ENCODE measurements at places on chromosomes 11 and 22. TPM values are rescaled to one million over a fixed set of nuclear protein-coding genes. Genes with fewer than 3 reads are reported as not detected.

- H3K27me3 ChIP-seq: no peaks in the 10 kb centered on the region
- DNase-seq: no peak
- H3K4me3 ChIP-seq: no peak overlapping the region
- H3K36me3 ChIP-seq: no peaks in the 10 kb centered on the region
Observed at GRCh38 chr11:22633354-22633902, 7.8 kb upstream of the FANCF start.

- H3K4me1 ChIP-seq: peaks cover 5% of the 10 kb centered on the region
- H3K27ac ChIP-seq: no peak overlapping the region
- no peak for DNase-seq
- H3K4me3 ChIP-seq: no peak overlapping the region
- H3K27me3 ChIP-seq: no peaks in the 10 kb centered on the region
- no peaks in the 10 kb centered on the region for H3K36me3 ChIP-seq
Observed at GRCh38 chr11:74185695-74186094, 14.6 kb downstream of the PPME1 start.

DNA sequence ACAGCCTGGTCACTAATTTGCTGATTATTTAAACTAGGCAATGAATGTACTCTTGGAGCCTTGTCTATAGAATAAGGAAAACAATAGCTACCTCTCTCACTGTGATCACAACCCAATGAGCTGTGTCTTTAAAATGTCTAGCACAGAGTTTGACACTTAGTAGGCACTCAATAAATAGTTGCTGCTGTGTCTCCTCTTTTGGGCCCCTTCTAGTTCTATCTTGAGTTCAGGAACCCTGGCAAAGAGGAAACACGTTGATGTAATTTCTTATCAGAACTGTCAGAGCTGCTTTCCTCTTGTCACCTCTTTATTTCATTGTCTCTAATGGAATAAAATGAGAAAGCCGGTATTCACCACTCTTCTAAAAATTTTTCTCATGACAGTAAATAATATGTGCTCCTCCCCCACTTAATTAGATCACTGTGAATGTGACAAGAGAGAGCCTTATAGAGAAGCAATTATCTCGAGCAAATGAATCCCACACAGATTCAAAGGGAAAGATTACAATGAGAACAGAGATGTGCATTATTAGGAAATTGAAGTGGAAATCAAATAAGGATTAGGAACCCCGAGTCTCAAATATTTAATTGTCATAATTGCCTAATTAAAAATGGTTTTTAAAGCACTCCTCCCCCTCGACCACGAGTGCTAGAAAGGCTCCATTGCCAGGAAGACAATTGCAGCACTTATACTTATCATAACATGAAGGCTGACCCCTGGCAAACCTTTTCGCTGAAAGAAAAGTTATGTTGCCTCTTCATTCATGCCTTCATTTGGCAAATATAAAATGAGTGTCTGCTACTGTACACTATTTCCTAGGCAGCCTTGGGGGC is 175.0 kb upstream of the BDNF start:
- no peaks in the 10 kb centered on the region for H3K4me1 ChIP-seq
- no peaks in the 10 kb centered on the region for H3K27me3 ChIP-seq
- no peak overlapping the region for H3K4me3 ChIP-seq
- DNase-seq: no peak

DNA sequence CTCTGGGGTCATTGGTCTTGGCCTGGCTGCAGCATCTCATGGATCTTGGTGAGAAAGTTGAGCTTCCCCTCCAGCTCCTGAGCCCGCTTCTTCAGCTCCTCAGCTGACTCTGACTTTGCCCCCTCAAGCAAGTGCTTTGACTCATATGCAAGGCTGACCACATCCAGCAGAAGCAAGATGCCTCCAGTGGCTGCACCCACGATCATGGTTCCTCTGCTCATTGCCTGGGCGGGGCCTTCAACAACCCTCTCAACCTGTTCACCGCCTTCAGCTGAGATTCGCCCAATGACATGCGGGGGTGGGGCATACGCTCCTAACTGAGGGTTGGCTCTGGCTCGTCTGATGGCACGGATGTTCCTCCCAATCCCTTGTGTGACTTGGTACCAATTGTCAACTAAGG is 11.9 kb downstream of the APOL2 start:
- no peaks in the 10 kb centered on the region for H3K4me1 ChIP-seq
- H3K27me3 ChIP-seq: no peaks in the 10 kb centered on the region
- H3K4me3 ChIP-seq: no peak overlapping the region
- no peaks in the 10 kb centered on the region for H3K36me3 ChIP-seq

- no peak overlapping the region for H3K27ac ChIP-seq
- H3K4me1 ChIP-seq: no peaks in the 10 kb centered on the region
- no peaks in the 10 kb centered on the region for H3K27me3 ChIP-seq
- H3K36me3 ChIP-seq: no peaks in the 10 kb centered on the region
- DNase-seq: no peak
Observed at GRCh38 chr11:33965032-33965431, 73.2 kb upstream of the LMO2 start.

DNA sequence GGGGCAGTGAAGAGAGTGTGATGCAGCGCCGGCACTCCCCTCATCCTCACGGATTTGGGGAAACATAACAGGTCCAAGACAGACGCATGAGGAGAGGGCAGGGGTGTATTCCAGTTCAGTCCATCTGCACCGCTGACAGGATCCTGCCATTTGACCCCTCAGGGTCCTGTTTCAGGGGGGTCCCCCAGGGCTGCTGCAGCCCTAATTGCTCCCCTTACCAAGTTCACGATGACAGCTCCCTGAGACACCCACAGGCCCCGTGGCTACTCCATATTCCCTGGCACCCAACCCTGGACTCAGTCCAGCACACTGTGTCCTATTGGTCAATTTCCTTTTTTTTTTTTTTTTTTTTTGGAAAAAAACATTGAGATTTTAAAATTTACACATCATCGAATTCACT is 41.5 kb downstream of the SHANK2 start:
- DNase-seq: no peak
- H3K4me1 ChIP-seq: no peaks in the 10 kb centered on the region
- H3K4me3 ChIP-seq: no peak overlapping the region
- H3K27ac ChIP-seq: no peak overlapping the region

GRCh38 chr22:37077802-37078448 is 26.4 kb downstream of the KCTD17 start:
- no peaks in the 10 kb centered on the region for H3K36me3 ChIP-seq
- H3K27me3 ChIP-seq: no peaks in the 10 kb centered on the region
- H3K4me1 ChIP-seq: no peaks in the 10 kb centered on the region
- no peak overlapping the region for H3K4me3 ChIP-seq

- no peak overlapping the region for H3K4me3 ChIP-seq
- DNase-seq: peak; percentile 61
- H3K27ac ChIP-seq: no peak overlapping the region
- H3K36me3 ChIP-seq: no peaks in the 10 kb centered on the region
- no peaks in the 10 kb centered on the region for H3K27me3 ChIP-seq
Observed at GRCh38 chr11:93487032-93487483, 56.1 kb downstream of the SMCO4 start.

DNA sequence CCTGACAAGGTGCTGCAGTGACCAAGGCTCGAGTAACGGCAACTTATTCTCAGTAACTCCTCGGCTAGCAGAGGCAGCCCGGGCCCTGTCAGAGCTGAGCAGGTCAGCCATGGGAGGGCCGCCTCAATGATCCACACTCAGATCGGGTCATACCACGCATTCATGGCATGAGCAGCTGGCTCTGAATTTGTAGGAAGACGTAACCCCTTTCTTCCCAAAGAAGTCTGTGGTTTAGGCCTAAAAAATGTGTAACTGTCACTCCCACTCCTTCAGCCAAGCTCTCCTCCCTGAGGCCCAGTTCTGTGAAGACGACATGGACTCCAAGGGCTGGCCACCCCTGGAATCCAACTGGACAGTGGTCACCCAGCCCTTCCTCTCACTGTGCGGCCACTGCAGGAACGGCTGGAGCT is 30.0 kb downstream of the PPP2R1B start:
- peak overlapping the region; percentile 93 for H3K27ac ChIP-seq
- no peaks in the 10 kb centered on the region for H3K27me3 ChIP-seq
- peaks cover 77% of the 10 kb centered on the region for H3K4me1 ChIP-seq
- no peak overlapping the region for H3K4me3 ChIP-seq

- DNase-seq: no peak
- H3K36me3 ChIP-seq: no peaks in the 10 kb centered on the region
- H3K4me3 ChIP-seq: no peak overlapping the region
- no peaks in the 10 kb centered on the region for H3K27me3 ChIP-seq
- H3K4me1 ChIP-seq: no peaks in the 10 kb centered on the region
Observed at GRCh38 chr11:12508151-12508751, 130.9 kb downstream of the PARVA start.

DNA sequence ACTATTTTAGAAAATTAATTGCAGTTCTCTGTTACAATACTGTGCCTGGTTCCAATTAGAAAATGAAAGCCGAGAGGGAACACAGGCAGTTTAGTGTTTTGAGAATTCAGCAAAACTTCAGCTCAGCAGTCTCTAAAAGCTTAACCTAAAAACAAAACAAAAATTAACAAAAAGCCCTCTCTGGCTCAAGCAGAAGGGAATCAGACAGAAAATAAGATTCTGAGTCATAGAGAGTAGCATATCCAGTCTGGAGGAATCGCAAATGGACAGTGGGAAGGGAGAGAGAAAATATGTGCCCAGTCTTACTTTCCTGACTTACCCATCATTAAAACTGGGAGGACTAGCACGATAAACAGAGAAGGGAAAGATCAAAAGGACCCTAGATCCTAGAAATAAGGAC is 38.1 kb upstream of the CHRM4 start:
- no peaks in the 10 kb centered on the region for H3K4me1 ChIP-seq
- no peak overlapping the region for H3K27ac ChIP-seq
- H3K27me3 ChIP-seq: no peaks in the 10 kb centered on the region
- no peak for DNase-seq

The CHRDL2 gene
- 0.76 TPM for total RNA-seq

The ANO5 gene
- total RNA-seq: 8.3 TPM

The F2 gene
- not detected for total RNA-seq

Data from adrenal gland (tissue), 19 donors.